ENCODE measurements at places on chromosomes 13 and 19.
A peak's percentile ranks its signal among the peaks of the same experiment; 100 is the strongest.

- DNase-seq: no peak
These were observed 216.1 kb upstream of the TMTC4 start for GRCh38 chr13:100890645-100891044.

- DNase-seq: no peak
These were observed 1453.1 kb downstream of the UQCRFS1 start for GRCh38 chr19:27759896-27760295.

GRCh38 chr19:21581646-21582240 is 76.3 kb downstream of the ZNF429 start:
- no peak for DNase-seq

- peak; percentile 38 for DNase-seq
These were observed 1.2 kb downstream of the LONP1 start for GRCh38 chr19:5718579-5719273.

DNA sequence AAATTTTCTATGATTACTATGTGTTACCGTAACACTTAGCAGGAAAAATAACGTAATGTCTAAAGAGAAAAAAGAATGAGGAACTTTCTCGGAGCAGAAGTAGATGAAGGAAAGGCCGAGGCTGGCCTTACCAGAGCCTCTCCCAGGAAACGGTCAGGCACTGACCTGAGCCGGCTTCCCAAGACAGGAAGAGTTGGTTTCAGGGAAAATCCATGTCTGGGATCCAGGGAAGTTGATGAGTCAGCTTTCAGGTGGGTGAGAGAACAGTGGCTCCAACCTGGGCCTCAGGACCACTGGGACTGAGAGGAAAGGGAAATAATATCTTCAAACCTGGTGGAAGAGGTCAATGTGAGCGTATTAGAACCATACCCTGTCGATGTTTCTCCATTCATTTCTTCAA is 93.3 kb upstream of the UBL3 start:
- no peak for DNase-seq

GRCh38 chr19:51127032-51127431 is 2.3 kb downstream of the SIGLEC9 start:
- no peak for DNase-seq

DNA sequence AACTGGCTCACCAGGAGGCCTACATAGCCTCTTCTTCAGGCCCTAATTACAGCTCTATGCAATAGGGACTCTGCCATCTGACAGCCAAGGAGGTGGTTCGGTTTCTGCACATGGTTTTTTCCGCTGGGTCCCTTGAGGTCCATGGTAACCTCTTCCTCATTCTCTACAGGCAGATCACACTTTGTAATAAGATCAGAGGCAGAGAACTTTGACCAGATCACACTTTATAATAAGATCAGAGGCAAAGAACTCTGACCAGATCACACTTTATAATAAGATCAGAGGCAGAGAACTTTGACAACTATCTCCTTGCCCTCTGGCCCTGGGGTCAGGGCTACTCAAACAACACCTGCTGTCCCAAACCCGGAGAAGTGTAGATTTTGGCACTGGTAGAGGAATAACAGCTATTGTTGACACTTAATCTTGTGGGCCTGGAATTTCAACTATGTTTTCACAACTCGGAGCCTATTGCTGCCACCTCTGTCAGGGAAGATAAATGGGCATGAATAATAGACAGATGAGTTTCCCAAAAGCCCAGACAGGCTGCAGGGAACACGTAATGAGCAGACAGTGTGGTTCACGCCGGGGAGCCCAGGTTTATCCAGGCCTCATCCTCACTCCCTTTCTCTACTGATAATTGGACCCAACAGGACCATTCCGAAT is 246.1 kb downstream of the UQCRFS1 start:
- DNase-seq: no peak

DNA sequence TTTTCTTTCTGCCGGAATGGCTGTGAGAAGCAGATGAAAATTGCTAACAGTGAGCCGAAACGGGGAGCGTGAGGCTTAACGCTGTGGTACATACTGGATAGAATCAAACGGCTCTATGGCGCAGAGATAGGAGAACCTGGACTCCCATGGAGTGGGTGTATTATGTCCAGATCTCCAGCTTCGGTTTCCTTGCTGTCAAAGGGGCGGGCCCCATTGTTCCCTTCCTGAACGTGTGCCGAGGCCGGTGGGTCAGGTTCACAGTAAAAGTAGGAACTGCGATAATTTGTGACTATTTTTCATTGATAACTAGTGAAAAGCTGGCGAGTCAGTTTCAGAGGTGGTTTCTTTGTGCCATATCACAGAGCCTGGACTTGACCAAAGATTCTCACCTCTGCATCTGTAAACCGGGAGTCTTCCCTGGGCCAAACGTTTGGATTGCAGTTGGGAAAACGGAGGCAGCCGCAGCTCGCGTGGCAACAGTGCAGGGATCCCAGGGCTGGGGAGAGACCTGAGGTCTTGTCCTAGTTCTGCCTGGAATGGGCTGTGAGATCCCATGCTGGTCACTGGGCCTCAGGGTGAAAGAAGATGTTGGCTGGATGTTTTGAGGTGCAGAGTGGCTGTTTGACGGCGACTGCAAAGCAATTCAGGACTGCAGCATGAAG is 752 bp downstream of the RPL18A start:
- no peak for DNase-seq

DNA sequence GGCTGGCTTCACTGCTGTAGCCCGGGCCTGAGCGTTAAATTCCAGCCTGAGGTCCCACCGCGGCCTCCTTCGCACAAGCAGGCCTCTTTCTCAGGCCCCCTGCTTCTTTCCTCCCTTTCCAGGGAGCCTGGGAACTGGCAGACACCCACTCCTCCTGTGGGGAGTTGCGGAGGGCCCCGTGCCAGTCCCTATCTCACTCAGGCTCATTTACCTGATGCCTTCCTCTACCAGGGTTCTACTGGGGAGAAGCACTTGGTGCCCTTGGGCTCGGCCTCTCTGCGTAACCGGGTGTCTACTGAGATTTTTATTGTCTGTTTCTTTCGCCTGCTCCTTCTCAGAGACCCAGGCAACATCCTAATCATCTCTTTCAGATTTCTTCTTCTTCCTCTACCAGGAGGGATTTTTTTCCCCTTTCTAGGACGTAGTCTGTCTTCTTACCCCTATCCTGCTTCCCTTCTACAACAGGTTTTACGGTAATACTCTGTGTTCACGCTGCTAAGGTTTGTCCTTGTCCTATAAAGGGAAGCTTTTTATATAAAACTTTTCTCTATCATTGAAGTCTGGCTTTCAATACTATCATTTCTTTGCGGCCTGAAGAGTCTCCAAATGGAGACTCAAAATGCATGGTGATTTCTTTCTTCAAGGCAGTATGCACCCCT is 135.4 kb upstream of the GPR12 start:
- DNase-seq: no peak

- DNase-seq: no peak
These were observed 161.1 kb downstream of the LMO7 start for GRCh38 chr13:75797239-75797638.

DNA sequence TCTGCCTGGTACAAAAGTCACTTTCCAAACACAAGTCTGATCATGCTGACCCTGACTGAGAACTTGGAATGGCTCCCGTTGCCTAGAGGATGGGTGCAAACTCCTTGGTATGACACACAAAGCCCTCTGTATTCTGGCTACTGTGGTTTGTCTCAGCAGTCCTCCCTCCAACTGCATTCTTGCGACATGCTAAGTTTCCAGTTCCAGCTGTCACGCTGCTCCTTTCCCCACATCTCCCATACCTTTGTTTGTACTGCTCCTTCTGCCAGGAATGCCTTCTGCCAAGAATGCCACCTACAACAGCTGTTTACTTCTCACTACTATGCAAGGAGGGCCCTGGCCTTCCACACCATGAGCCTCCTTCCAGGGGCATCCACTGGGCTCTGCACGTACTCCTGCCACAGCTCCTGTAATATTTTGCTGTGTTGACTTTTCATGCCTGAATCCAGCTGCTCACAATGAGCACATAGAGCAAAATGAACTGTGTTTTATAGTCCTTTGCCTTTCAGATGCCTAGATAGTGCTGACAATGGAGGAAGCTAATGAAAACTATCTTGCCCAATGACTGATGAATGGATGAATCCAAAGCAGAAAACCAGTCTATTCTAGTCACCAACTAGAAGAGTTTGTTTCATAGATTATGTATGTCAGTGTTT is 543.7 kb downstream of the EFNB2 start:
- no peak for DNase-seq

- no peak for DNase-seq
These were observed 111.0 kb downstream of the RGCC start for GRCh38 chr13:41568143-41568971.

DNA sequence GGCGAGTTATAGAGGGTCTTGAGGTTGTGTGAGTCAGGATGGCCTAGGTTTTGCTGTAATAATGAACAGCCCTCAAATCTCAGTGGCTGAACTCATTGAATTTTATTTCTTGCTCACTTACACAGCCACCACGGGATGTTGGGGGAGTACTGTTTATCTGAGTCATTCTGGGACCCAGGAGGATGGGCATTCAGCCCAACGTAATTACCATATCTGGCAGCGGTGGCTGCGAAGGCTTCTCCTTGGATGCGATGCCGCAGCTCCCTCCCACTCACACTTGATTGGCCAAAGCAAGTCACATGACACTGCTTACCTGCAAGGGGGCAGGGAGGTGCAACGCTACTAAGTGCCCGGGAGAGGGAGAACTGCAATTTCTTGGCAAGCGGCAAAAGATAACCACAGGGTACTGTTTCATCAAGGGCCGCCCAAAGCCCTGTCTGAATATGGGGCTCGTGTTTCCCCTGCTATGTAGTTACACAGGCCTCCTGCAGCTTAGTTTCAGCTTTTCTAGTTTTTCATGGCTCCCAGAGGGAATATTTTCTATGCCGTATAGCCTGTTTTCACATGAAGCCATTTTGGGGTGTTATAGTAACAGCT is 19.9 kb downstream of the ZSWIM9 start:
- no peak for DNase-seq

- no peak for DNase-seq
These were observed 34.1 kb downstream of the SMAD9 start for GRCh38 chr13:36885901-36886300.

DNA sequence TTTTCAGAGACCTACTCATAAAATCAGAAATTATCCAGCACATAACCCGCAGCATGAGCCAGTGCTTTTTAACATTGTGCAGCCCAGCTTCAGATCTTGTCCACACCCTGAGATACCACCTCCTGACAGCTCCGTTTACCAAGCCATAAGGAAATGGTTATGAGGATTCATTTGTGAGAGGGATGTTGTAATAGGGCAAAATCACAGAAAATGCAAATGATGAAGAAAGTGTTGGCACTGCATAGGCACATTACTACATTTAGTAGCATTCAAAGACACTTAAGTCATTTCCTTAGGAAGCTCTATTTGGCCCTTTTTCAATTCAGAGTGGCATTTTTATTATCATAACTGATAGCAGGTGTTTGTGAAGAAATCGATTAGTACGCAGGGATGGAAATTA is 277.5 kb downstream of the DNAJC15 start:
- DNase-seq: no peak

All from MM.1S (cell line).